Activated CD4-positive, CD25-positive, alpha-beta regulatory T cell treated with anti-CD3 and anti-CD28 coated beads, Interleukin-2, amount 50 U/mL, for 16 hours (primary cell): ENCODE measurements at places on chromosomes 12 and 14.

DNA sequence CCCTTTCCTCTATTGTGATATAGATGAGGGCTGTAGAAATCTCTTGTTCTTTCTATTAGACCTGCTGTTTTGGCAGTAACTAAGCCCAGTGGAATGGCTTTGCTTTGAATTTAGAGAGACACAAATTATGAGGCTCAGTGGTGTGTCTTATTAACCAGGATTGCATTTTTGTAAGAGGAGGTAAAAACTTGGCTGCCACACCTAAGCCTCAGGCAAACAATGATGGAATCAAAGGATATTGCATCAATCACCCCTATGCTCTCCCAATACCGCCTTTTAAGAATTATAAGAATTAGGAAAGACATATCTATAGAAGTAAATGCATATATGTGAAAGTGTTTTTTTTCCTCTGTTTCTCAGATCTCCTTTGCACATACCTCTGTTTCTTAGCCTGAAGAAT lies 63.3 kb downstream of the ACSS3 start:
- DNase-seq: no peak

GRCh38 chr12:51636581-51636980 lies 45.5 kb downstream of the SCN8A start:
- no peak for DNase-seq

GRCh38 chr12:121883315-121883660 lies 5.3 kb upstream of the PSMD9 start:
- DNase-seq: no peak

GRCh38 chr12:104702565-104703139 lies 245.9 kb downstream of the CHST11 start:
- DNase-seq: no peak

DNA sequence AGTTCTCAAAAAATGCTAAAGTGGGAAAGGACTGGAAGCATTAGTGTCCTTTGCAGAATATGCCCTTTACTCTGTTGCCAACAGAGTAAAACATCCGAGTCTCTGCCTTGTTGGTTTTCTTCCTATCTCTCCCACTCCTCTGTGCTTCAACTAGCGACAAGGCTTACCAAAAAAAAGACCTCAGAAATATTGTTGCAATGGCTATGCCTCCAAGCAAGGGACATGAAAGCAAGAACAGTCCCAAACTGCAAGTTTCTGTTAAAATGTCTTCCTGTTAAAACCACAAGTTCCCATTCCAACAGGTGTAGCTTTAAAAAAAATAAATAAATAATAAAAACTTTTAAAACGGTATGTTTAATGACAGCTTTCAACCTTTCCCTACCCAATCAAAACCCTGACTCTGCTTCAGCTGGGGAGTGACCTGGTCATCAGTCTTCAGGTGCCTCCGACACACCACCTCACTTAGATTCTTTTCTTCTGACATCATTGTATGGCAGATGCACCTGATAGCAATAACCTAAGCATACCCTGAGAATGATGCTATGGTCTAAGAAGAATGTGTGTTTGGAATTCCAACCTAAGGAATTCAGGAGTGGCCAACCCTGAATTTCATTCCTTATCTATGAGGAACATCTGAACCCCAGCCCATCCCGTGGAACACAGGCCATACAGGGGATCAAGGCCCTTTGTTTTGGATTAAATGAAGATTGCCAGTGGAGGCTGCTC lies 81.0 kb downstream of the RPS29 start:
- DNase-seq: no peak

DNA sequence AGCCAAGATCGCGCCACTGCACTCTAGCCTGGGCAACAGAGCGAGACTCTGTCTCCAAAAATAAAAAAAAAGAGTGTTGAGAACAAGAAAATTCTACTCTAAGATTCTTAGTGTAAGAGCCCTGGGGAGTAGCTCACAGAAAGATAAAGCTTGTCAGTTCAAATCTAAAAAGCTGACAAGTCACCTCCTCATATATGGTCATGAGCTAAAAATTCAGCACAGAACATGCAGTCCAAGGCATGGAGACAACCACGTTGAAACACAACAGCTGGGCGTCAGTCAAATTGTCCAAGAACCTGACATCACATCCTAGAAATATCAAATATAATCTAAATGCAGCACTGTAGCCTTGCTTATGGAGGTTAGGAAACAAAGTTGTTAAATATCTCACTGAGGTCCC lies 47.8 kb downstream of the CLIP1 start:
- DNase-seq: no peak

DNA sequence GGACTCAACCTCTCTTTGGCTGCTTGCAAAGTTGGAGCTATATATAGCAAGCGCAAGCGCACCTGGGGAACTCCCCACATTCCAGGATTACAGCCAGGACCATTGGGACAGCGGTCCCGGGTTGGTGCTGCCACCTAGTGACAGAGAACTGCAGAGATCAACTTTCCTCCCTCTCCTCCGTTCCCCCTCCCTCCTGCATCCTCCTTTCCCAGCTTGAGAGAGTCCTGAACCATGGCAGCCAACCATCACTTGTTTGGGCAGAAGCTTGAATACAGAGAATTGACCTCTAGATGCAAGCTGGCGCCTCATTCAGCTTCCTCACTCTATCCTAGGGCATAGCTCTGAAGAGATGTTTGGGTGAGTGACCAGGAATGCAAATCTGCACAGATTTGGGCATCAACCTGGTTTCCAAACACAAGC lies 17.4 kb upstream of the FLVCR2 start:
- DNase-seq: no peak

DNA sequence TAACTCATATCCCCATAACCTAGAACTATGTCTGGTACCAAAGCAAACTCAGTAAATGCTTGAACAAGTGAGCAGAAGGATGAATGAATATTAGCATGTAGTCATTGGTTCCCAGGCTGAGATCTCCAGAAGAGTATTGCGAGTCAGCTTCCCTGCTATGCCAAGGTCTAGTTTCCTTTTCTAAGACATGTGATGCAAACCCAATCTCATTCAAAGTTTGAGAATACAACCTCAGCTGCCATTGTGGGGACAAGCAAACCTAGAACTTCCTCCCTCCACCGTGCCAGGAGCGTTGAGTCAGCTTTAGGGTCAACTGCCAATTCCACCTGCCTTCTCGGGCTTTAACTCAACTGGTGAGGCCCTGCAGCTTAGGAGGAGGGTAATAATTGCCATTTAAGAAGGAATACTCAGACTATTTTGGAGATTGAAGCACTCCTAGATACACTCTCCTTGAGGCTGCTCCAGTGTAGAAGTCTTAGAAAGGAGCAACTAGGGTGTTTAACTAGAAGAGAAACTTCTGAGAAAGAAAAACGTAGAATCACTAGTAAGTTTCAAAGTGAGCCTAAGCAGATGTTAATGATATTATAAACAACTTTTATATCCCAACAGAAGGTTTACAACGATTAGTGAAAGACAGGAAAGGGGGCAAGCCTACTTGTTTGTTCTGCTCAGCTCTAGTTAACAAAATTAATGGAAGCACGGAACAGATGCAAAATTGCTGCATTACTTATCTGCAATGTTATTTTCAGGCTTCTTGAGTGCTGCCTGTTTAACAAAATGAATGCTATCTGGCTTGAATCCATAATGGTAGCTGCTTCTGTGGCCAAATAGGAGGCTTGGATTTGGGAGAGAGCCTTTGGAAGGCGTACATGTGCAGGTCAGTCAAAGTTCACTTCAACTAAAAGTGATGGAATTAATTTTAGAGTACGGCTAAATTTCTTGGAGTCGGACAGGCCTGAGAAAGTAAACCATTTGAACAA lies 96.9 kb downstream of the HELB start:
- DNase-seq: no peak

GRCh38 chr14:89493877-89494634 lies 77.0 kb upstream of the FOXN3 start:
- DNase-seq: no peak

DNA sequence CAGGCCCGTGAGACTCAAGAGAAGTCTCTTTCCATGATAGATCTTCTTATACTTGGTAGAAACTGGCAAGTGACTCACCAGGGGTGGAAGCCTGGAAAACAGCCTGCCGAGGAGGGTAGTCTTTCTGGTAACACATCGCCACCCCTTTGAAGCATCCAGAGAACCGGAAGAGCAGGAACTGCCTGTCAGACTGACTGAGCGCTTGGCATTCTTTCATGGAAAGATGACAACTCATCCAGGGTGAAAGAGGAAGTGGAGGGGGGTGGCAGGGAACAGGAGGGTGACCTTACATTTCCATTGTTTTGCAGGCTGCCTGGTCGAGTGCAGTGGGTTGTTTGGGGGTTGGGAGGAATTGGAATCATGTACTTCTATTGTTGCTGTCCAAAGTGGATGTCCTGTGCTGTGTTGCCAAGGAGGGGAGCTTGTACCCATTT lies 34.5 kb downstream of the PRKCH start:
- no peak for DNase-seq

DNA sequence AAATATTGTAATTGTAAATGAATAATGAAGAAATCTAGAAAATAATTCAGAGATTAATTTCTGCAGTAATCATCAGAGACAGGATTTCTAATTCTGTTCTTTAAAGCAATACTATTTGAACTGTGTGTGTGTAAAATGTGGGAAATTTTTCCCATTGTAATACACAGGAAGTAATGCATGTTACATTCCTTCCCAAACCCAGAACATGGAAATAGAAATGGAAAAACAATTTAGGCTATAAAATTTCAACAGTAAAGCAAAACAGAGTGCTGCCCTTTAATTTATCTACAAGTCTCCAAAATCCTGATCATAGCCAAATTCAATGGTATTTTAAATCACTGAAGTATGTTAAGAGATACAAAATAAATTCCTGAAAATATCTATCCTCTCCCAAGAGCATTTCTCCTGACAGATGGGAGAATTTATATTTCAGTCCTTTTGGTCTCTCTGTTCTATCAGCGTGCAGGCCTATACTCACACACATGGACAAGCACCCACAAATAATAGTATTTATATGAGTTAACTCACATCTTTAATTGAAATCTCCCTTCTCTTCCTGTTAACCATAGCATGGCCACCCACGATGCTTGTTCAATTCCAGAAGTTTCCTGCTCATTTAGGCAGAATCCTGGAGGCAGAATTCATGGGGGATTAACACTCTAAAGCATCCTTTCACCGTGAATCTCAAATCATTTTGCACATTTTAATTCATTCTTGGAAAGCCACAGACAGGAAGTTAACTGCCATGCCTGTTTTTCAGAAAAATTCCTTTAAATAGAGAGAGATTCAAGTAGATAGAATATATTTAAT lies 1465.4 kb upstream of the FLRT2 start:
- no peak for DNase-seq

DNA sequence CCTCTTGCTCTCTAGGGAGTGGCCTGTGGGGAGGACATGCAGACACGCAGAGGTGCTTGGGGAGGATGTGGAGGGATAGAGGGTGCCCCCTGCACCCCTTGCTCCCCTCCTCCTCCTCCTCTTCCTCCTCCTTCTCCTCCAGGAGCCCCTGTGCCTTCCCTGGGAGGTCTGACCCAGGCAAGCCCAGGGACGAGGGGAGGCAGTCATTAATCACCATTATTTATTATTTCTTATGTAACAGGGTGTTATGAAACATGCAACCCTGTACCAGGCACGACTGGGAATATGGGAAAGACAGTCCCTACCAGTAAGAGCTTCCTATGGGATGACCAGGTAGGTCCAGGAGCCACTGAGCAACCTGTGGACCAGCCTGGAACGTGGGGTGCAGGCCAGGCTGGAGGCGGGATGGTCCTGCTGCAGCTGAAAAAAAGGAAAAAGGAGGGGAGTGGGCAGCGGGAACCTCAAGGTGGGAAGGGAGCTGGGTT lies 22.5 kb upstream of the PGF start:
- no peak for DNase-seq
